Activated T-cell treated with anti-CD3 and anti-CD28 coated beads, Interleukin-2, amount 50 U/mL, for 4 hours (primary cell): ENCODE measurements at places on chromosomes 13 and 19. TPM values are rescaled to one million over a fixed set of nuclear protein-coding genes. Genes with fewer than 3 reads are reported as not detected.

Gene PLIN4
- total RNA-seq: not detected

Gene SIAH3
- 0.03 TPM for total RNA-seq

Gene GAPDHS
- not detected for total RNA-seq

Gene AMER2
- total RNA-seq: not detected

Gene ZNF865
- total RNA-seq: 15.9 TPM

Gene PCP2
- not detected for total RNA-seq

Gene IZUMO2
- not detected for total RNA-seq

GRCh38 chr19:32580353-32580900, 563 bp upstream of the PDCD5 start:
- no peak for DNase-seq

DNA sequence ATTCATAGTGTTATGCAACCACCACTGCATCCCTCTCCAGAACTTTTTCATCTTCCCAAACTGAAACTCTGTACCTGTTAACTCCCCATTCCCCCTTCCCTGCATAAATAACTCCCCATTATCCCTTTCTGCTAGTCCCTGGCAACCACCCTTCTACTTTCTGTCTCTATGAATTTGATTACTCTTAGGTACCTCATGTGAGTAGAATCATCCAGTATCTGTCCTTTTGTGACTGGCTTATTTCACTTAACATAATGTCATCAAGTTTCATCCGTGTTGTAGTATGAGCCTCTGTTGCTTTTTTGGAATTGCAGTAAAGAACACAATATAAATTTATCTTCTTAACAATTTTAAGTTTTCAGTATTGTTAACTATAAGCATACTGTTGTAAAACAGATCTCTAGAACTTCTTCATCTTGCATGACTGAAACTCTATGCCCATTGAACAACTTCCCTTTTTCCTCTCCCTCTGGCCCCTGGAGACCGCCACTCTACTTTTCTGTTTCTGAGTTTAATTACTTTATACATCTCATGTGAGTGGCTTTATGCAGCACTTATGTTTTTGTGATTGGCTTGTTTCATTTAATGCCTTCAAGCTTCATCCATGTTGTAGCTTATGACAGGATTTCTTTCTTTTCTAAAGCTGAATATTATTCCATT, 87.3 kb upstream of the ABCC4 start:
- DNase-seq: no peak

DNA sequence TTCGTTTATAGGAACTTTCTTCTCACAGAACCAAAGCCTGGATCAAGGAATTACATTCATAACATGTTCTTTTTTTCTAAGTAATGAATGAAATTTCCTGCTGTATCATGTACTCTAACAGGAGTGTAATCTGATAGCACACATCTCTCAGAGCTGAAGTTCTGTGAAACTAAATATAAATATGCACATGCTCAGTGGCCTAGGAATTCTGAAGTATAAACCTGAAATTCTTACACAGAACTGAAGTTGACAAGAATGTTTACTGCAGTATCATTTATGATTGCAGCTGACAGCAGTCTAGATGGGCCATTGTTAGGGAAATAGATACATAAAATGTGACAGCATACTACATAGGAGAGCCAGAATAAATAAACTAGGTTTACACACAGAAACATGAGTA, 54.5 kb downstream of the USP12 start:
- no peak for DNase-seq

DNA sequence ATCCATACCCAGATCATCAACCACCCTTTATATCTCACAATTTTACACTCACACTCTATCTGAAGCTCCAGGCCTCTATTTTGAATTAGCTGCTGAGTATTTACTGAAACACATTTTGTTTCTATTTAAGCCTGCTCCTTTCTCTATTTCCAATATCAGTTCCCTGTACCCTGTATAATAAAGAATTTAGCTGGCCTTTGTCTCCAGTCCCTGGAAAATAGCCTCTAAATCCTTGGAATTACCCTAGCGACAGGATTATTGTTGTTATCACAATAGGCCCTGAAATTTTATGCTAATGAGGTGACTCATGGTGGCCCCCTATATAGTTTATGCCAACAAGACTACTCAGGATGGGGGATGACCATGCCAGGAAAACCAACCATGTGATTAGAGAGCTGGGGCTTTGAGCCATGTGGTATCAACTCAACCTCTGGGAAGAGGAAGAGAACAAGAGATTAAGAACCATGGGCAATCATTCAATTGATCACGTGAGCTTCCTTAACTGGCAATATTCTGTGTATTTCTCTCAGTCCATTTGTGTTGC, 72.7 kb downstream of the KATNAL1 start:
- DNase-seq: no peak

DNA sequence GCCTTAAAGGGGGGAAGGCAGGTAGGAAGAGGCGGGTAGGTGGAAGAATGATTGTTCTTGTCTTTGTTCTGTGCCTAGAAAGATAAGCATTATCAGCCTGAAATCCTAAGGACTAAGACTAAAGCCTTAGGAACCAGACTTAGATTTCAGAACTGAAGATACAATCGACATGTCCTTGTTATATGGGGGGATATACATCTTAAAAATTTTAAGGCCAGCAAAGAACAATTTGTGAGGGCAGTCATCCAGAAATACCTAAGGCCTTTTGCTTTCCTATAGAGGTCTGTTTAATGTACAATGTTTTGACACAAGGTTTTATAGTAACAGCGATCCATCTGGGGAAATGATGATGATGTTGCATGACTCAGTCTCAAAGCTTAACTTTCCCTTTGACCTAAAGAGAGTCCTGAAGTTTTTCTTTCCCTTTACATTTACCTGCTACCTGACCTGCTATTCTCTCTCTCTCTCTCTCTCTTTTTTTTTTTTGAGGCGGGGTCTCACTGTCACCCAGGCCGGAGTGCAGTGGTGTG, 20.2 kb upstream of the CEACAM6 start:
- DNase-seq: no peak

GRCh38 chr13:35600137-35600536, 123.6 kb upstream of the MAB21L1 start:
- no peak for DNase-seq

GRCh38 chr19:788983-789700, 8.1 kb upstream of the PTBP1 start:
- no peak for DNase-seq

- no peak for DNase-seq
These were observed 187.7 kb downstream of the RAP2A start for GRCh38 chr13:97621631-97622030.

DNA sequence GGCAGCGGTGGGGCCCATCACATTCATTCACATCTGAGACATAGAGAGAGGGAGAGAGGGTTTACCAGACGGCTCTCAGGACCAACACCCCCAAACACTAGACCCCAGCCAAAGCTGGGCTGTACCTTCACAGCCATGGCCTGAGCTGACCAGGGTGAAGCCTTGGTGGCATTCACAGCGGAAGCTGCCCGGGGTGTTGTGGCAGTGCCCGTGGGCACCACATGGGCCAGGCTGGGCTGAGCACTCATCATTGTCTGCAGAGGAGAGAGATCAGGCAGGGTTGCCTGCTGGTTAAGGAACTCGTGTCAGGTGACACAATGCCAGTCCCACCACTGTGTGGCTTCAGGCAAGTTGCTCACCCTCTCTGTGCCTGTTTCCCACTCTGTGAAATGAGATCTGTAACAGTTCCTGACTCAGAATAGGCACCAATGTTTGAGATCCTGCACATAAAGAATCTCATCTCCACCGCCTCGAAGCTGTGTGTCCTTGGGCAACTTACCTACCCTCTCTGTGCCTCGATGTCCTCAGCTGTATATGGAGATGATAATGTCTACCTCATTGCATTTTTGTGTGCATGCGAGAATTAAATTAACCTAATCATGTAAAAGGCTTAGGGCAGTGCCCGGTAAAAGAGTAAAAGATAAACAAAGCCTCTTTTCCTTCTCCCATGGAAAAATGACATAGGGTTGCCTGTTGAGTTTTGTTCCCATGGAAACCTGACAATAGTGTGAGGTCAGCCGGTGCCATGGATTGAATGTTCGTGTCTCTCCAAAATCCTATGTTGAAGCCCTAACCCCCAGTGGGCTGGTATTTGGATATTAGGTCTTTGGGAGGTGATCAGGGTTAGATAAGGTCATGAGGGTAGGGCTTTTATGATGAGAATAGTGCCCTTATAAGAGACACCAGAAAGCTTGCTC, 22.9 kb downstream of the CCL25 start:
- DNase-seq: no peak

DNA sequence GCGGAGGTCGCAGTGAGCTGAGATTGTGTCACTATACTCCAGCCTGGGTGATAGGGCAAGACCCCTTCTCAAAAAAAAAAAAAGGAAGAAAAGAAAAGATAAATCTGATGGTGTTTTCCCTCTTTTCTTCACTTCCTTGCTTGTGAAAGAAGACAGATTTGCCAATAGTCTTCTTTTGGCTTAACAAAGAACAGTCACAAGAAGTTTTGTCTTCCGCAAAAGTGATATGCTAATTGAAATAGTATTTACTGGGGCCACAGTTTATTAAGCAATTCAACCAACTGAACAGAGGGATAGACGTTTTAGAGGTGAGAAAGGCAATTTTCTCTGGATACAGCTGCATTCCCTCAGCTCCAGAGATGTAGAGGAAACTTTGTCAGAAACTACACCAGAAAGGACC, 22.9 kb upstream of the PLAUR start:
- DNase-seq: no peak

- peak; percentile 81 for DNase-seq
These were observed at the start of gene PLA2G4C for GRCh38 chr19:48110350-48110966. Gene PLA2G4C, minus strand, starts transcription at chr19:48110817. Its CDS starts 4,288 bp downstream, at chr19:48106529.

DNA sequence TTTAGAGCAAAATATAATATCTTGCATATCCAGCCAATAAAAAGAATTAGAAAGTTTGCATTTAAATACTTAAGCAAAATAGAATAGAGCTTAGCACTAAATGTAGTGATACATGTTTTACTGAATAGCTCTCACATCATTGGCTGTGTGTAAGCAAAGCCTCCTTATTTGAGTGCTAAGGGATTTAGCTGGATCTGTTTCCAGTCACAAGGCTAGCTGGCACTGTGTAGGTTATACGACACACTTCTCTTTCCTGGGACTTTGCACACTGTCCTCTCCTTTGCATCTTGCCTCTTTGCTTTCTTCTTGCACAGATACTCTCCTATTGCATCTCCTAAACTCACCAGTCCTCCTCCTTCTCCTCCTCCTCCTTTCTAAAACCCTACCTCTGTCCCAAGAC, 423.8 kb downstream of the KLF5 start:
- no peak for DNase-seq
